ENCODE measurements at places on chromosomes 2 and 18.
A peak's percentile ranks its signal among the peaks of the same experiment; 100 is the strongest.

DNA sequence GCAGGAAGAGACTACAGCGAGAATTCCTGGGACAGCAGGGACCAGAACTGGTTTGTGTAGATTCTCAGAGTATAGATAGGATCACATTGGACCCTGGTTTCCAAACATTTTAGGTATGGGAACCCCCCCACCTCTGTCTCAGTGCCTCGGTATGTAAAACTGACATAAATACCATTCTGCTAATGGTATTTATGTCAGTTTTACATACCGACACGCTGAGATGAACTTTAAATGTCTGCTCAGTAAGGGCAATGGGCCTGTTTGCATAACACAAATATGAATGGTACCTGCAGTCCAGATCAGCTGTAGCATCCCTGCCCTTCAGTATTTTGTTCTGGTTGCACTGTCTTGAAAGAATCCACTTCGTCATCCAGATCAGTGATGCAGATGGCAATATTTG is 73.2 kb downstream of the WDSUB1 start:
- DNase-seq = no peak

DNA sequence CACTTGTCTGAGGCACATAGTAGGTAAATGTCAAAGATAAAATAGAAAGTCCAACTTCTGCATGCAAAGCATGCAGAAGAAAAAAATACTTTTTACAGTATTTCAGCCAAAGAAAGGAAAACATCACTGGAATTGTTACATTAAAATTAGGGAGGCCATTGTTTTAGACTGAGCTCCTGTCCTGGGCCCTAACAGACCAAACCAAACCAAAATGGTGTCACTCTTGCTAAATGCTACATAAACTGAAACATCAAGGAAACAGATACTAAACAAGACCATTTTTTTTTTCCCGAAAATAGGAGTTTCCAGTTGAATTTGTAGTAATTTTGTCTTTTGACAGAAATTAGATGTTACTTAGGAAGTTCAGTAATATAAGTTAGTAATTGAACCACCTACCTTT is 508.8 kb downstream of the DSC3 start:
- no peak for DNase-seq

GRCh38 chr18:26215247-26215970 is 10.8 kb upstream of the TAF4B start:
- peak; percentile 9 for DNase-seq

DNA sequence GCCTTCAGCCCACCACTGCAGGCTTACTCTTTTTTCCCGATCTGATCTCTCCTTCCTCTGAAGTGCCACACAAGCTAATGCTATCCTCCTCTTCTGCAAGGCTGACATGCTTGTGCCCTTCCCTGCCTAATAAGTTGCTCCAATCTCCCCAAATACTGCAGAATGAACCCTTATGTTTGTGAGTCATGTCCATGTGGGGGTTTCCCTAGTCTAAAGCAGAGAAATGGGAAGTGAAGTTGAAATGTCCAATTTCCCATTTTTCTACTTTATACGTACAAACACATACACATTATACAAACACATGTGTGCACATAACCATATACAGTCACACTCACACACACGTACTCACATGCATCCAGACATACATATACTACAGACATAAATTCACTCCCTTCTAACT is 288.1 kb upstream of the CELF4 start:
- no peak for DNase-seq

DNA sequence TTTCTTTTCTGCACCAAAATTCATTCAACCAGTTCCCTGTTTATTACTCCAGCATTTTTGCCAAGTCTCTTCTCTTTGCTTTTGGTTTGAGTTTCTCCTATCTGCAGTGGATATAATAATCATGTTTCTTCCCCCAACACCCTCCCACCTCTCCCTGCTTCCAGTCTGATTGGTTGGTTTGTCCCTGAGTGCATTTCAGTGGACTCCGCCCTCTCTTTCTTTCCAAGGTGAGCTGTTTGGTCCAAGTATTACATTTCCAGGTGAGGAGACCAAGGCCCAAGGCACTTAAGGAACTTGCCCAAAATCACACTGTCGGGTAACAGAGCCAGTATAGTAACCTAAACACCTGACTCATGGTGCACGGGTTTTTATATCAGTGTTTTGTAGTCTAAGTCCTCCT is 17.7 kb downstream of the MRO start:
- DNase-seq = no peak
